Kidney epithelial cell (primary cell): ENCODE measurements at places on chromosomes 3 and 15. TPM values are rescaled to one million over a fixed set of nuclear protein-coding genes. Genes with fewer than 3 reads are reported as not detected.

GRCh38 chr3:119437691-119438258, 25.6 kb downstream of the TMEM39A start:
- DNase-seq, result no peak

The TTLL13 gene
- 0.41 TPM in 1 of 2 replicates, not detected in the other for total RNA-seq

The MAP6D1 gene
- total RNA-seq, result 3.3 and 3.4 TPM in 2 replicates

DNA sequence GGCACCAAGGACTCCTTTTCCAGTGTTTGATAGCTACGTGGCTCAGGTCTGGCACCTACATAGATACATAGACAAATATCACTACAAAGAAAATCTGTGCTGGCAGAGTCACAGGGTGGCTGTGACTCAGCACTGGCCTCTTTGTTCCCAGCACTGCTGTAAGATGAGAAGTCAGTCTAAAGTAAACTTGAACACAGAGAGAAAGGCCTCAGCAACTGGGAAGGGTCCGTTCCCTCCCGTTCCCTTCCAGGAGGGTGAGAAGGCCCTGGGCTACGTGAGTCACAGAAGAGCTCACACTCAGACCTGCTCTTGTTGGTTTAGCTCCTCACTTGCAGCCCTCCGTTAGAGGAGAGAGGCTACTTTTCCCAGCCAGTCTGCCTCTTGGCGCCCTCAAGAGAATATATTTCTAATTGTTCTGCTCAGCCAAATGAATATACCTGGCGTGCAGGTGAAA, 23.1 kb downstream of the ANXA2 start:
- DNase-seq, result peak; percentile 96

GRCh38 chr3:31405515-31405914, 127.2 kb upstream of the STT3B start:
- DNase-seq, result no peak

GRCh38 chr3:42692667-42693529, 7.6 kb downstream of the KLHL40 start:
- DNase-seq, result no peak

GRCh38 chr3:174945276-174945675, 86.1 kb downstream of the NAALADL2 start:
- no peak for DNase-seq

The SLC7A14 gene
- 0.07 TPM in 1 of 2 replicates, not detected in the other for total RNA-seq
